Cortex of kidney (tissue), 1 donor: ENCODE measurements at places on chromosomes 7 and 10.

GRCh38 chr10:14240253-14241189, 90.2 kb downstream of the FRMD4A start:
- DNase-seq, result no peak

GRCh38 chr7:123440101-123440548, 94.3 kb downstream of the IQUB start:
- no peak for DNase-seq

DNA sequence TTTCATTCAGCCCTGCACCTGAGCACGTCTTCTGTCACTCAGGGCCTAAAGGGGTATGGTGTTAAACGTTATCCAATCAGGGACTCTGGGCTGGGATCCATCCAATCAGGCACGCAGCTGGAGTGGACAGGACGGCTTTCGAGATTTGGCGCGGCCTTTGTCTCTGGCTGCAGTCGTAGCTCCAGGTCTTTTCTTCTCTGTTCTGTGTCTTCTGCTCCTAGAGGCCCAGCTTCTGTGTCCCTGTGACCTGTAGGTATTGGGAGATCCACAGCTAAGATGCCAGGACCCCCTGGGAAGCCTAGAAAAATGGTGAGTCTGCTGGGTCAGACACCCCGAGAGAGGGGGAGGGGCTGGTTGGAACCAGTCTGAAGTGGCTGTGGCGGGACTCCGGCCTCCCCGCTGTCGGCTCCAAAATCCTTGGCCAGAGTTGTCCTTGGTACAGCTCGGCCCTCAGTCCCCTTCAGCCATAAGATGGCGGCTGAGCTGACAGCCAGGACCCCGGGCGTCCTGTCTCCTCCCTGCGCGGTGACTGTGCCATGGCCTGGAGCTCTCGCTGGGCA, 11.7 kb upstream of the ZNF680 start:
- no peak for DNase-seq

- no peak for DNase-seq
Measured at GRCh38 chr7:13770305-13770704, 219.2 kb downstream of the ETV1 start.

DNA sequence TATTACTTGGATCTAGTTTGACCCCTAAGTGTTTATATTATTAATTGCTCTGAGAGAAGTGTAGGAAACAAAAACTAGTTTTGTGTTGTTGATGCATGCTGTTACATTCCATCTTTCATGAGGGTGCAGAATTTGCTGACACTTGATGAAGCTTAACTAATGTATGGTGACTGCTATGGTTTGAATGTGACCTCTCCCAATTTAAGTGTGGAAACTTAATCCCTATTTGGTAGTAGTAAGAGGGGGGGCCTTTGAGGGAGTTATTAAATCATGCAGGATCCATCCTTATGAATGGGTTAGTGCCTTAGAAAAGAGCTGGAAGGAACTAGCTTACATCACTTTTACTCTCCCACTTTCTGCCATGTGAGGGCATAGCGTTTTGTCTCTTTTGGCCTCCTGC, 142.5 kb downstream of the PCLO start:
- DNase-seq, result no peak

DNA sequence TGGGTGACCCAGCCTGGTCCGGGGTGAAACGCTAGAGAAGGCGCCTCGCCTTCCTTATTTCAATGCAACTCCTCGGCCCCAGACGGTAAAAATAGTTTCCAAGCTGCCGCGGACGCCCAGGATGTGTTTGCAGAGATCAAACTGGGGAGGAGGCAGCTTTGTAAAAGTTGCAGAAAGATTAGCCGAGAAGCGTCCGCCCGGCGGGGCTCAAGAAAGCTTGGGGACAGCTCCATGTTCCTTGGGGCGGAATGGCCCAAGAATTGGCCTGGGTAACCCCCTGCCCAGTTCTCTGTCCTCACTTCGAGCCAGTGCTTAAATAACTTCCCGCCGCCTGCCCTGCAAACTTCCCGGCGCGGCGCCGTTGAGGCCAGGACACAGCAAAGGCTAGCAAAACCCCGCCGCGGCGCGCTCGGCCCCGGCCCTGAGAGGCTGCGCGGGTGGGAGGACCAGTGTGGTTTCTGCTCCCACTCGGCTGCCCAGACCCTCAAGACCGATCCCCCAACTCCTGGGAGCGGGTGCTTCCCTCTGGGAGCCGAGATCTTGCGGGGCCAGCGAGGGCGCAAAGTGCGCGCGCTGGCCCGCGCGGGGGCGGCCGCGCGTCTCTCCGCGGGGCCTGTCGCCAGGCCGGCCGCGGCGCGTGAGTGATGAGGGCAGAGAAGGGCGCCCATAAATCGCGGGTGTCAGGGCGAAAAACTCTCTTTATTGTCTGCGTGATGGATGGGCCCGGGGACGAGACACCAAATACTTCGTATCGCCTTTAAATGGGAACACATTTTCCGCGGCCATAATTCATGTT, 6.3 kb upstream of the ZNF503 start:
- DNase-seq, result no peak
